Vagina (tissue), 2 donors: ENCODE measurements at places on chromosomes 12 and 14.

DNA sequence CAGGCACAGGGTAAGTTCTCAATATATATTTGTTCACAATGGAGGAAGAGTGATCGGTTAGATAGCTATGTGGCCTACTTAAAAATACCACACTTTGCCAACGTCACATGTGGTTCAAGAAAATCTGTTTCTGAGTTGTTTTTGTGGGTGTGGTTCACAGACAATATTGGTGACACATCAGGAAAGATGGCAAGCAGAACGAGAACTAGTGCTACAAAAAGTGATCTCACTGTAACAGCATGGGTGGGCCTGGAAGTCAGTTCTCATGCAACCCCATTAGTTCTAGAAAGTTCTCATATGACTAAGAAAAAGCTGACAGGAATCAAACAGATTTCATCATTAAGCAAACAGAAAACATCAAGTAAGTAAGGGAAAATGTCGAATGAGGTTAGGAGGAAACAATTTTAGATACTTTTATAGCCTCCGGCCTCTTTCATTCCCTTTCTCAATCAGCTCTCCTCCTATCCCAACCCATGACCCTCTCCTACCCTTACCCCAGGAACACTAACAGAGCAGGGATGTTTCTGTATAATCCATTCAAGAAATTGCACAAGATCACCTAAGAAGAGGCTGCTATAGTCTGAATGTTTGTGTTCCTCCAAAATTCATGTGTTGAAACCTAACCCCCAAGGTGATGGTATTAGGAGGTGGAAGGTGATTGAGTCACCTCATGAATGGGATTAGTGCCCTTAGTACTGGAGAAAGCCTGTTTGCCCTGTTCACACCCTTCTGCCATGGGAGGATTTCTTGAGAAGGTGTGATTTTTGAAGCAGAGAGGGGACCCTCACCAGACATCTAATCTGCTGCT is 15.5 kb upstream of the NTN4 start:
- no peak for DNase-seq

DNA sequence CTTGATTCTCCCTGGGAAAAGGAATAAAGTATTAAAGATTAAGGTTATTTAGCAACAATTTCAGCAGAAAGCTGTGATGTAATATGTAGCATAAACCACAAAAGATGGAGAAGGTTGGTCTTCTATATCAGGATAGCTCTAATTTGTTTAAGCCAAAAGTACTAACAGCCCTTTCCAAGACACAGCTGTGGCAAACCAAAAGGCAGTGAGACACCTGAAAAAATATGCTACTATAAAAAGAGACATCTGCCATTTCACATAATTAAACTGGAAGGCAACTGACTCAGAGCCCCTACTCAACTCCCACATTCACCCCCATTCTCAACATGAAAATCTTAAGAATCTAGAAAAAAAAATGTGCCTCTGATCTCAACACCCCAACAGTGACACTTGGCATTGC is 390.2 kb upstream of the PRICKLE1 start:
- no peak for DNase-seq

- DNase-seq = no peak
Observed at GRCh38 chr14:101026341-101026740, 122.8 kb upstream of the RTL1 start.

- DNase-seq = no peak
Observed at GRCh38 chr12:19000836-19001235, 128.7 kb upstream of the PLEKHA5 start.

DNA sequence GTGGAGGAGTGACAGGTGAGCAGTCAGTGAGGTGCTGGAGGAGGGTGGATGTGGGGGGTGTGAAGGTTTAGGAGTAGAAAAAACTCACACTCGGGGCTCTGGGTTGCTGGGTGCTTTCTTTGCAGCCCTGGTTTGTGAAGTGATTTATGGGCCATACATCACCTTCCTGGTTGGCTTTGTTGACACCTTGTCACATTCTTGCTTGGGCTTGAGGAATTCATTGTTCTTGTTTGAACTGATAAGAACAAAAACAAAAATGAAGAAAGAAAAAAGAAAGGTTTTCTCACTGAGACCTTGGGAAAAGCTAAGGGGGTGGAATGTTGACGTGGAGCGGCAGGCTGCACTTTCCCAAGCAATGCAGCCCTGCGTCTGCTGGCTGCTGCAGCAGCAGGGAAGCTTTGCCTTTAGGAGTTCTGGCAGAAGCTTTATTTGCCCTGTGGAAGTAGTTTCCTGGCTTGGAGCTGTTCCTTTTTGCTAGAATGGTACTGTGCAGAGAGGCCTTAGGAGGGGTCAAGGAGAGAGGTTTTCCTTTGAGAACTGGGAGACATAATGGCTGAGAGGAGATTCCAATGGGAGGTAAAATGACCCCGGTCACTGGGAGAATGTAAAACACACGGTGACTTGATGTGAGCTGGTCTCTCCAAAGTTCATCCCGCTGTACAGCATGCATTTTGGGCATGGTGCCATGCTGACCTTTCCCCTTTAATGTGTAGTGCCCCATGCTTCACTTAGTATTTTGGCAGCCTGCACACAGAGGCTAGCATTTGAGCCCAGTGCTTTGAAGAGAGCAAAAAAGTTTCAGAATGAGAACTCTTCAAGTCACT is 52.8 kb downstream of the HMGA2 start:
- no peak for DNase-seq

DNA sequence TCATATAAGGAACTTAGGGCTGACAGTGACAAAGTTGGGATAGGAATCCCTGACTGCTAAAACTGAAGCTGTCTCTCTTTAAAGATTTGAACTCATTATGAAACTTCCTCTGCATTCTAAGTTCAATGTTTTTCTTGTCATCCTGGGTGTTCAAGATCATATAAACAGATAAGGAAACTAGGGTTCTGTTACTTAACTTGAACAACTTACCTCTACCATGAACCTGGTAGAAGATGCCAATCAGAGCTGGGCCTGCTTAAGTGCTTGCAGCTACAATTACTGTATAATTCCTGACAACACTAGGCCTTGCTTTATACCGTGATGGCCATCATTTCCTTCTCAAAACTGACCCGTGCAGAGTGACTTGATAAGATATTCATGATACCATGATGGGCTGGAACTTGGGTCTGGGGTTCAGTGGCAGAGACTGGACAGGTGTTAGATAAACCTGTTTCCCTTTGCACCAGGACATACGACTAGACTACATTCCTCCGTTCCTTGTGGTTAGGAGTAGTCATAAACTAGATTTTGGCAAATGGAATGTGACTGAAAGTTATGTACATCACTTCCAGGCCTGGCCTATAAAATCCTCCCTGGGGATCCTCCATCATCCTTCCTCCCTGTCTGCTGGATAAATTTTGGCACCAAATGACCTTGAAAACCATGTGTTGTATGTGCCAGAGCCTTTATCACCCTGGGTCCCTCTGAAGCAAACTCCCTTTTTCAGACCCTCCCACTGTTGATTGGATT is 172.2 kb upstream of the PRICKLE1 start:
- DNase-seq = no peak

GRCh38 chr12:72523754-72524153 is 251.6 kb downstream of the TRHDE start:
- no peak for DNase-seq

DNA sequence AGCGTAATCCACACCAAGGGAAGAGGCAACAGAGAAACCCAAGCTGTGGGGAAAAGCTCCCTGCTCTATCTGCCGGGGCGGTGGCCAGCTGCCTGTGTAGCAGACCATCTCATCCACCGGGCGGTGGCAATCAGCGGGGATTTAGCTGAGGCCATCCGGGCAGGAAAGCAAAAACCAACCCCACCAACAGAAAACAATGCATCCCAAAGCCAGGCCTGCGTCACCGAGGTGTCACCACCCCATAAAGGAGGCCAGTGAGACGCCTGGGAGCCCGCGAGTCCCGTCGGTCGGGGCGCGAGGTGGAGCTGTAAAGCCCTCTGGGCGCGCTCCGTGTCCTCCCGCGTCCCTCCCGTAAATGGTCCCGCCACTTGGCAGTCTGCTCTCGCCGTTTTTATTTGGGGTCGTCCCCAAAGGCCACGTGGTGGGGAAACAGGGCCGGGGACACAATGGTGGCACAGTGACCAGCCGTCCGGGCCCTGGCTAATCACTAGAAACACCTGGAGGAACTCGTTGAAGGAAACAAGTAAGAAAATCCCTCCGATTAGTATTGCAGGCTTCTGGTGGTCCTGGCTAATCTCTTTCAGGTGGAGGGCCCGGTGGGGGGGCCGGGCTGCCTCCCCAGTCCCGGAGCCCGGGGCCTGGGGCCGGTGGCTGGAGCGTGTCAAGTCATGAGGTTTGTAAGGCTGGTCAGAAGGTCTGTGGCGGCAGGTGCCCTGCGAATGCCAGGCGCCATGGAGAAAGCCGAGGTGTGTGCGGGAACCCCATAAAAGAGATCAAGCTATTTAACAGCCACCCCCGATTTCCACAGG is 94.7 kb upstream of the GSC start:
- DNase-seq = no peak

DNA sequence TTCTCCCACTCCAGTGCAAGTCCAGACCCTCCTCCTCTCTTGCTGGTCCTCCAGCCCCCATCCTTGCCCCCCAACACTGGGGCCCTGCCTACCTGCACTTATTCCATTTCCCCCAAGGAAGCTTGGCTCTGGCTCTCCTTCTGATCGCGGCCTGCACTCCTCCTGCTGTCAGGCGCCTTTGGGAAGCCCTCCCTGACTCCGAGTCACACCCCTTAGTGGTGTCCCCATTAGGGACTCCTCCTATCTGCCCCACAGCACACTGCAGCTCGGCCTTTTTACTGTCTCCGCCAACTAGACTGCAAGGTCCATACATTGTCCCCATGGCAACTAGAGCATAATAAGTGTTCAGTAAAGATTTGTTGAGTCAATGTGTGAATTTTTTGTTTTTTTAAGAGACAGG is 32.9 kb downstream of the FIGNL2 start:
- DNase-seq = no peak

- no peak for DNase-seq
Observed at GRCh38 chr12:76060111-76060510, 24.4 kb downstream of the NAP1L1 start.

- peak; percentile 8 for DNase-seq
Observed at GRCh38 chr12:107558141-107558815, 127.3 kb upstream of the PWP1 start.

- no peak for DNase-seq
Observed at GRCh38 chr12:124759841-124760503, 103.7 kb downstream of the SCARB1 start.

GRCh38 chr14:101235335-101236103 is 325.8 kb upstream of the DIO3 start:
- DNase-seq = no peak

DNA sequence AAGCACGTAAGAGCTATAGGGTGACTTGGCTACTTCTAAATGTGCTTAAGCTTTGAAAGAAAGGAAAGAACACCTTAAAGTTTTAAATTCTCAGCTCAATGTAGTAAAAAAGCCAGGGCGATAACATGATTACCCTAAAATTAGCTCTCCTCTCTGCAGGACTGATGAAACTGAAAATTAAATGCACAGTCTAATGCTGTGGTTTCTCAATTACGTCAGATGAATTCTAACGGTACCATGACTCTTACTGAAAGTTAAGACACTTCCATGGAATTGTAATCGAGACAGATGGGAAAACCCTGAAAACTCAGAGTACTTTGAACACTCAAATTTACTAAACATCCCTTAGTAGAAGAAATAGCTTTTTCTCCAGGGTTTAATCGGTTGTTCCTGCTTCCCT is 25.9 kb upstream of the PRKD1 start:
- no peak for DNase-seq

DNA sequence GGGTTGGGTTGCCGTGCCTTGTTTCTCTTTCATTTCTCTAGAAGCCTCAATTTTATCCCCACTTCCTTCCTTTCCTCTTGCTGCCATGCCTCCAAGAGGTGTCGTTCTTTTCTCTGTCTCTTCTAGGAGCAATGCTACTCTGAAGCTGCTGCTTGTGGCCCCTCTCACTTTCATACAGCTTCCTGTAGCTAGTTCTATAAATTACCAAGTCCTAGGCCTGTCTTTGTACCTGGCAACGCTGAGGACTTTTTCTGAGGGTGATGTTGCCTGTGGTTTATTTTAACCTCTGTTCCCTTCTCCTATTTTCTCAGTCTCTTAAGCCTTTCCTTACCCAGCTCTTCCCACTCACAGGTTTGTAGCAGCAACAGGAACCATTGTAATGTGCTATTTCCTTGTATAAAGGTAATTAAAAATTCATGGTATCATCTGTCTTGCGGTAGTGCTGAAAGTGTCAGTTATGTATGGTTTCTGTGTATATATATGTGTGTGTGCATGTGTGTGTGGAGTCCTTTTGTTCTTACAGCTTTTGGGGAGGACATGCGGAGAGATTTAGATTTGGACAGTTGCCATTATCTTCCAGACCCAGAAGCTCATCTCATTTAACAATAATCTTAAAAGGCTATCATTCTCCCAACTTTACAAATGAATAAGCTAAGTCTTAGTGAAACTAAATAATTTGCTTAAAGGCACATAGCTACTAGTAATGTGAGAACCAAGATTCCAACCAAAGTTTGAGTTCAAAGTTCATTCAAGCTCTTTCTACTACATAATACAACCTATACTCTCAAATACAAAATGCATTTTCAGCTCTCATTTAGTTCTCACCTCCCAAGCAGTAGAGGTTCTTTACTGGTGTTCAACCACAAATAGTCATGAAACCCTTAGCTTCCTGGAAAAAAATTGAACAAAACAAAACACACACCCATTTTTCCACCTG is 43.8 kb downstream of the DDHD1 start:
- no peak for DNase-seq

DNA sequence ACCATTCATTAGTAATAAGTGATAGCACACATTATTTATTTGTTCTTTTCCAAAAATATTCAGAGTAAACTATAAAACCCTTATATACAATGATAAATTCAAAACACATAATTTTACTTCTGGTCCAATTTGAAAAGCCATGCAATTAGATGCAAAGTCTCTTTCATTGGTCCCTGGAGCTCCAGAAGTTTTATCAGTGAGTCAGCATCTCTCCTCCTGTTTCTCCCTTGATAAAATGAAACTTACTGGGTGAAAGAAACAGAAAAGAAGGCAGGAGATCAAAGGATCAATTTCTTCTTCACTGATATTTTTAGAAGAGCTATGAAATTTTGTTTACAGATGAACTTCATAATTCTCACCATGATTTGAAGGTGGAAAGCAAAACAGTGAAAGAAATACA is 47.5 kb downstream of the IFNG start:
- no peak for DNase-seq

GRCh38 chr12:130791629-130792028 is 47.4 kb downstream of the STX2 start:
- no peak for DNase-seq

DNA sequence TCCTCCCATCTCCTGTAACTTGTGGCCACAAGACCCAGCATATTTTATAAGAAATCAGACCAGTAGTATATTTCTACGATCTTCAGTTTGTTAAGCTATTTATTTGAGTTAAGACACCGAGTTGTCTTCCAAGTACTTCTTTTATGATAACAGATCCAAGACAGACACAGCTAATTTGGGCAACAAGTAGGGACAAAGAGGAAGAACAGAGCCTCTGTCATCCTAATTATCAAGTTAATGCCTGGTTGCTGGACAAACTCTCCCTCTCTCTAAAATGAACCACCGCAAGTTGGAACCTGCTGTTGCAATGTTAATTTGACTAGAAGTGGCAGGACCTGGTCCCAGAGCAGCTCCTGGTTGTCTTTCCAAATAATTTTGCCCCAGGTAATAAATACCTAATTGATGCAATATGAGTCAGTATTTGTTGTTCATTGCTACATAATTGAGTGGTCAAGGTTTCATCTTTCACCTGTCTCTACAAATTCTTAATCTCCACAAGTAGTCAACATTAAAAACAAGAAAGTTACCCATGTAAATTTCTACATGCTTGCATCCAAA is 323.7 kb downstream of the PAWR start:
- DNase-seq = no peak

- no peak for DNase-seq
Observed at GRCh38 chr12:740921-741320, 11.5 kb upstream of the WNK1 start.
